GOT3 (cell line): ENCODE measurements at places on chromosomes 12 and 14.

DNA sequence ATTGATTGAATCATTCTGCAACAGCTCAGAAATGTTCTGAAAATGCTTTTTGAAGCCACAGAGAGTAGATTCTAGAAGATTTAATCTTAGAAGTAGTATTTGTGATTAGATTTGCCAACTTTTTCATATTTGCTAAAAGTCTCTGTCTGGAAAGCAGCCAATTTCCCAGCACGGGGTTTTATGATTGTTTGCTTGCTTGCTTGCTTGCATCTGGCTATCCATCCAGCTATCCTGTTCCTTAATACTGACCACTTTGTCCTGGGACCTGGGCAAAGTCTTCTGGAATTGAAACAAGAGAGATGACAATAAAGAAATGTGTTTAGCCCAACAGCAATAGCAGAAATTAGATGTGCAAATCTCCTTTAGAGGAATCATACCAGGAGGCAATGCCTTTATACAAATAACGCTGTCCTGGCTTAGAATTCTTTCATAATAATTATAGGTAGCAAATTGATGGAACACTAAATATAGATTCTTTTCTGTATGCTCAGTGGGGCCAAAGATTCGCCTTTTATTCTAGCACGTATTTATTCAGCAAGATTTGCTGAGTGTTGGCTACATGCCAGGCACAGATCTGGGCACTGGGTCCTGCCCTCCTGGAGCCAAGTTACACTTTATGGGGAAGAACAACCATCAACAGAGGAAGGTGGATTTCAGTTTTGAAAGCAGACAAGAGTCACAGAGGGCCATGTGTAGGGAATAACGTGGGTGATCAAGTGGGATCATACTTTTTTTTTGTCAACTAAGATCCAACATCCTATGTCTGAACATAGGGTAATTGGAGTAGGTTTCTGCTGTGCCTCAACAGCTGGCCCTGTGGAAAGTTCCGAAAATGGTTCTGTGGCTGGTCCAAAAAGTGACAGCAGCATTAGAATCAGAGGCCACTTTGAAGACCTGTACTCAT is 25.3 kb downstream of the MYBPC1 start:
- no peak for DNase-seq

- DNase-seq: no peak
Measured at GRCh38 chr14:49905989-49906388, 13.1 kb downstream of the ARF6 start.

- DNase-seq: no peak
Measured at GRCh38 chr12:118287728-118288127, 85.0 kb downstream of the TAOK3 start.

DNA sequence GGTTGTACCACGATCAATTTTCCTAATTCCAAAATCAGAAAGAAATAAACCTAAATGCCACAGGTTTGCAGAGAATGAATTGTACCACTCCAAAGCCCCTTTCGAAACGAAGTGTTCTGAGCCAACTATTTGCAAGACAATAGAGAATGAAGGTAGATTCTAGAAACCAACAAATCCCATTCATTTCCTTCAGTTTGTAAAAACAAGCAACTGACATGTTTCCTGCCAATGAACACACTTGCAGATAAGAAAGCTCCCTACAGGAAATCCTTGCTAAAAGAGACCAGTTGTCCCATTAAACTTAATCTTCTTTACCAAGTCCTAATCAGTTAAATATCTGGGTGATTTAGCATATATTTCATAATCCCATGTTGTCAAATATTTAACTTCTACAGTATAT is 198.4 kb upstream of the FOXN3 start:
- DNase-seq: no peak

DNA sequence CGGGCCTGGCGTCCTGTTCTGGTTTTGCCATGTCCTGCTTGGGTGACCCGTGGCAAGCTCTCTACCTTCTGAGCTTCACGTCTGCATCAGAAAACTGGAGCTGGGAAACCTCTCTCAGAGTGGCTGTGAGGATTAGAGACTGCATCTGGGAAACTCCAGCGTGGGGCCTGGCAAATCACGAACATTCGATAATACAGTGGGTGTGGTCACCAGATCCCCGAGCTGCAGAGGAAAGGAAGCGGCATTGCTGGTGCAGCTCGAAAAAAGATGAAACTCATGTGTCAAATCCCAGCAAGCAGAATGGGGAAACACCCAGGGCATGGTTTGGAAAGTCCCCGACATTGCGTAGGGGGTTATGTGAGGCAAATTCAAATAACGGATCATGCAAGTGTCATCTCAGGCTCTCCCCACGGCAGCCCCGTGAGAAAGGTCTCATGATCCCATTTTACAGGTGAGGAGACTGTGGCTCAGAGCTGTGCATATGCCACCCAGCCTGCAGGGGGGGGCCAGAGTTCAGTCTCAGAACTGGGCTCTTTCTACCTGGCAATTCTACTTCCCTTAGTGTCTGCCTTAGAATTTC is 98.1 kb upstream of the VRK1 start:
- DNase-seq: no peak

- DNase-seq: no peak
Measured at GRCh38 chr14:104440297-104440956, 139.1 kb upstream of the C14orf180 start.

DNA sequence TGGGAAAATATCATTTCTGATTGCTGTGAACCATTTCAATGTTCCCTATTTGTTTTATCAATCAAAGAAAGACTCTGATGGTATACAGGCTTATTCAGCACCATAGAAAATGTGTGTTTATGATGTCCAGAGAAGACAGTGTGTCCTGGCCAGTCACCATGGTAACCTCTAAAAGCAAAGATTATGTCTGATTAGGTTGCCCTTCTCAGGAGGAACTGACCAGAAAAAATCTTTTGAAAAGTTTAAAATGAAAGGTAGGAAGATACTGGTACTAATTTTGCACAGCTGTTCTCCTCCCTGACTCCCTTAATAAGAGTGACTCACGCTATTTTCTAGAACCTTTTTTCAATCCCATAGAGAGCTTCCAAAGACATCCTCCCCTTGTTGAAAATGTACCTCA is 391.8 kb upstream of the DCN start:
- no peak for DNase-seq

GRCh38 chr12:104059963-104060362 is 4.4 kb upstream of the HCFC2 start:
- no peak for DNase-seq

GRCh38 chr12:62784576-62784975 is 150.4 kb downstream of the PPM1H start:
- no peak for DNase-seq

GRCh38 chr12:66087365-66087943 is 43.1 kb downstream of the LLPH start:
- no peak for DNase-seq

- DNase-seq: no peak
Measured at GRCh38 chr12:51395283-51396230, 4.4 kb upstream of the GALNT6 start.

DNA sequence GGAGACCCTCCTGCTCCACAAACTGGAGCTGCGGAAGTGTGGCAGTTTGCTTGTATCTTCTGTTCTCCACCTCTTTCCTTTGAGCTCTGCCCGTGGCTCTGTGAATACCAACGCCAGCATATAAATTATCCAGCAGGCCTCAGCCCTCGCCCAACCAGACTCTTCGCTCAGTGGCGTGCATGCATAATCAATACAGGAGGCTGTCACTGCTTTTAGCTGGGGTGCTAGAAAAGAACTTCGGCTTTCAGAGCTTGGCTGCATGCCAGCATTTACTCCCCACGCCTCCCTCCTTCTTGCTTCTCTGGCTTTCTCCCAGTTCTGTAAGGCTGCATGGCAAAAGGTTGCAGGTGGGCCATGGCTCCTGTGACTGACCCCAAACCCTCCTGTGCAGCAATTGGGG is 26.9 kb downstream of the NRXN3 start:
- DNase-seq: no peak

DNA sequence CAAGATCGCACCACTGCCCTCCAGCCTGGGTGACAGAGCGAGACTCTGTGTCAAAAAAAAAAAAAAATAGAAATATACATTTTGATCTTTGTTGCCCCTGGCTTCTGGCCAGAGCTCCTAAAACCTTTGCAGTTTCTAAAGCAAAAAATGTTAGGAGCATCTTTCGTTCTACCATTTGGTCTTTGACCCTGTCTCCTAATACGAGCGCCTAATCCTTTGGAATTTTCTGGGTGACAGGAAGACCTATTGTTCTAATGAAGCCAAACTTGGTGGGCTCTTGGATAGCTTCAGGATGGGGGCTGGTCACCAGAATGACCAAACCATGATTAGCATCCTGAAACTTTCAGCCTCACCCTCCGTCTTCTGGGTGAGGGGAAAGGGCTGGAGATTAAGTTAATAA is 32.3 kb upstream of the CLIP1 start:
- no peak for DNase-seq

DNA sequence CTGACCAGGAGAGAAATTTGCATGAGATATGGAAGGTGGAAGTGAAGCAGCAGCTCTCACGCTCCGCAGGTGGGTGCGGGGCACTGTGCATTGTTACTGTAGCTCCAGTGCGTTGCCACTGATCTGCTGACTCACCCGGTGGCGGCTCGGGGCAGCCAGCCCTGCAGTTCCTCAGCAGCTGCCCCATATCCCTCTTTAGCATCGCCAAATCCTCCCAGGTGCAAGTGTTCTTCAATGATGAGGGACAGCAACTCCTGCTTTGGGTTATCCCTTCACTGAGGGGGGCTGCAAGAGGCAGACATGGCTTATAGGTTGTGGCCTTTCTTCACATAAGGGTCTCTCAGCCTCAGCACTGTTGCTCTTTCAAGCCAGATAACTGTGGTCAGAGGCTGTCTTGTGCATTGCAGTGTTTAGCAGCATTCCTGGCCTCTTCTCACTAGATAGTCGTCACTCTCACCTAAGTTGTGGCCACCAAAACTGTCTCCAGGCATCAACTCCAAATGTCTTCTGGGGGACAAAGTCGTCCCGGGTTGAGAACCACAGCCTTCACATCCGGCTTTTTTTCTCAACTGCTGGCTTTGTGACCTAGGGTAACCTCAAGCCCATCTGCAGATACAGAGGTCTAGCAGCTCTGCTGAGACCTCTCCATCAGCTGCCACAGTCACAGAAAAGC is 180.8 kb downstream of the EFCAB11 start:
- DNase-seq: no peak

DNA sequence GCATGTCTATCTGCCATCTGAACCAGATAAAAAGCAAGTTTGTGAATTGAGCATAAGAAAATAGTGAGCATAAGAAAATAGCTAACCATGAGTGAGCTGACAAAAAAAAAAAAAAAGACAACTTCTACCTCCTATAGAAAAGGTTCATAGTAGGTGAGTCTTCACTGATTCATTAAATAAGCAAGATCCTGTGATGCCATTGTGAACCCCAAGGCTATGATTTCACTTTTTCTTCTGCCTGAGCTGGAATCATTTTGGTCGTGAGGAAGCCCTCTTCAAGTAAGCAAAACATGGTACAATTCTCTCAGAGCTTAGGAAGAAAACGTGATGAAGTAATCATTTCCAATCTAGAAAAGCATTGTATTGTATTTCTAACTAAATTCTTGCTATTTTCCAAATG is 1.2 kb downstream of the PIK3C2G start:
- no peak for DNase-seq

- DNase-seq: no peak
Measured at GRCh38 chr12:10243818-10244520, 31.3 kb downstream of the GABARAPL1 start.

DNA sequence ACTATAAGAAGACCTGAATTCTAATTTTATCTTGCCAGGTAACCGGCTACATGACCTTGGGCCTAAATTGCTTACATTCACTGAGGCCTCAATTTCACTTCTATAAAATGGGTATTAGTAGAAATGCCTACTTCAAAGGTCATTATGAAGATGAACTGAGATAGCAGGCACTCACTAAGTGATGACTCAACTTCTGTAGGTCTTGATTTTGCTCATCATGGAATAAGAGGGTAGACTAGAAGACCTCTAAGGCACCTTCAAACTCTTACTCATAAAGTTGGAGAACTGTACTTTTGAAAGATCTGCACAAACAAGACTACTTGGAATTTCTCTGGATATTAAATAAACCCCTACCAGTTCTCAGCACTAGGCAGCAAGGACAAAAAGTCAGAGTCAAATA is 39.3 kb upstream of the FRMD6 start:
- no peak for DNase-seq

GRCh38 chr14:99137001-99137700 is 134.8 kb downstream of the BCL11B start:
- no peak for DNase-seq

DNA sequence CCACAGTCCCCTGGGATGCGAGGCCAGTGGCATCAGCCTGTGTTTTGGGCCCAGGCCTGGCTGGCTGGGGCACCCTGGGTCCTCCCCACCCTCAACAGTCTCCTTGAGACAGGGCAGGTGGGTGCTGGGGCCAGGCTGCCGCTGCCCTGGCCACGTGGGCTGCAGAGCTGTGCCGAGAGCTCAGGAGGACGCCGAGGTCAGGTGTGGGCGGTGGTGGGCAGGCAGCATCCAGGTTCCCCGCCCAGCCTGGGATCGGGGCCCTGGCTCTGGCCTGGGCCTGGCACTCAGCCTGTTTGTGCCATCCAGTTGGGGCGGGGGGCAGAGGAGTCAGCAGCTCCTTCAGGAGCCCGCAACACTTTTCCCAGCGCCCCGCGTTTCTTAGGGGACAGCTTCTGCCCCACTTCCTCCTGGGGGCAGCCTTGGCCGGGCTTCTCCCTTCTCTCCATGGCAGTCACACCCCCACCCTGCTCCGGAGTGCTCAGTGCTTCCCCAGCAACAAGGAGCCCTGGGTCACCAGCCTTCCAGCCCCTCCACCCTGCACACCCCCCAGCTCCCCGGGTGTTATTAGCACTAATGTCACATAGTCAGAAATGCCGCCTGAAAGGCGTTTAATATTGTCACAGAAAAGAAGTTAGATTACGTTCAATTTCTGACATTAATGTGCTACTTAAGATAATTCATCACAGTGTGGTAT is 30.8 kb downstream of the KIF26A start:
- no peak for DNase-seq

GRCh38 chr14:55482936-55483605 is 42.7 kb upstream of the TBPL2 start:
- DNase-seq: no peak

GRCh38 chr14:63562405-63562804 is 19.2 kb upstream of the PPP2R5E start:
- no peak for DNase-seq

GRCh38 chr12:25449007-25449406 is 104.1 kb downstream of the LMNTD1 start:
- DNase-seq: no peak

DNA sequence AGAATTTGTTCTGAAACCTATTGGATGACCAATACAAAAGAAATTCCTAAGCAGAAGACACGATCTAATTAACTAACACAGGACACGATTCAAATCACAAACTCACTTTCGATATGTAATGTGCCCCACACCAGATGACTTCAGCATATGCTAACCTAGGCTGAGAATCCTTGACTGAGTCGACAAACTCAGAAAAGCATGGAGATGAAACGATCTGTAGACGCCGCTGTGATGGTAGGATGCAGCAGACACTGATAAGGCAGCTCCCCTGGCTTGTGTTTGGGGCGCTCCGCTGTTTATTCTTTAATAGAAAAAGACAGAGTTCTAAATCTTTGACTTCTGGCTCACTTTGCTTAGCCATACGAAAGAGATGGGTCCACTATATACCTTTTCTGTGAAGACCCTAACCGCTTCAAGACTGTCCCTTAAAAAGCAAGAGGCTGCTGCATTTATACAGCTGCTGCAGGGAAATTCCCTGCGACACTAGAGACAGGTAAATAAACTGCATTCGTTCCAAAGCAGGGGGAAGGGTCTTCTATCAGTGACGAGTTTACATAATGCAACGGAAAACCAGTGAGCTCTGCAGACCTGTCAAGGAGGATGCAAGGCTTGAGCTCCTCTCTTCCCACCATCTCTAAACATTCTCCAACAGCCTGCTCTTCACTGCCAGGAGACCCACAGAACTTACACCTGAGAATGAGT is 929 bp downstream of the CHD8 start:
- DNase-seq: no peak
